ENCODE measurements at places on chromosomes 12 and 14.

GRCh38 chr12:70719672-70720420, 82.6 kb upstream of the PTPRB start:
- no peak for DNase-seq

DNA sequence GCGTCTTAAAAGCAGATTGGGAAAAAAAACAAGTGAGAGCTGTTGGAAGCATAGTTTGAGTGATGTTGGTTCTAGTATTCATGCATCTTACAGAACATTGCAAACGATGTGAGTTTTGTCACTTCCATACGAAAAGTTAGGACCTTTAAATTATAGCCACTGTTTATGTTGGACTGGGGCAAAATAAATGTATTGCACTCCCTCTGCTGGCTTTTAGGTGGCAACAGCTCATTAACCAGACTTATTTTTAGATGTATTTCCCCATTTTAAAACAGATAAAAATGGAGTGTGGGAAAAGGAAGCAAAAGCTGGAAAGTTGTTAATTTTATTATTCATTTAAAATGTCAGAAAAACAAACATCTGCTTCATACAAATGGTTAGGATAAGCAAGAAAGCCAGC, 111.9 kb downstream of the LGR5 start:
- no peak for DNase-seq

DNA sequence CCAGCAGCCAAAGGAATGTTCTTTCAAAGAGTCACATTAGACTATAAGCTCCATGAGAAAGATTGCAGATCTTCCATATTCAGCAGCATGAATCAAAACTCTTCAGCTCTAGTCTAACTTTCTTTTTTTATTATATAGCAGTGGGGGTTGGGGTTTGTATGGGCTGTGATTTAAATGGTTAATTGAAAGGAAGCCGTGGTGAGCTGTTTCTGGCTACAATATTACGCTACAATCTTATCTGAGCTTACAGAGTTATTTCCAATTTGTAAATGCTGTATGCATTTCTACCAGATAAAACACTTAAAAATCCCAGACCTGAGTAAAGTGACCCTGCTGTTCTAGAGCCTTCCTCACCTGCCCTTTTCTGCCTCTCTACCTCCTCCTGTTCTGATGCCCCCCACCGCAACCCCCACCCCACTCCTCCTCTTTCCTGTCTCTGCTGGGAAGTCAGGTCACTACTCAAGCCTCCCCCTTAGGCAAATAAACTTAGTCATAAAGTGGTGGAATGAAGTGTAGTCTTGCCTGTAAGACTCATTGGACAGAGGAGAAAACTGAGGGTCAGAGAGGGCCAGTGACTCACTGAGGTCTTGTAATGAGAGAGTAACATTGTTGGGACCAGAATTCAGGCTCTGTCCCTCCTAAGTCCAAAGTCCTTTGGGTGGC, 1089.5 kb downstream of the BCL11B start:
- no peak for DNase-seq

GRCh38 chr12:22248571-22249115, 85.9 kb downstream of the ST8SIA1 start:
- DNase-seq = no peak

- DNase-seq = no peak
Observed at GRCh38 chr14:79833781-79834180, 377.5 kb downstream of the DIO2 start.

DNA sequence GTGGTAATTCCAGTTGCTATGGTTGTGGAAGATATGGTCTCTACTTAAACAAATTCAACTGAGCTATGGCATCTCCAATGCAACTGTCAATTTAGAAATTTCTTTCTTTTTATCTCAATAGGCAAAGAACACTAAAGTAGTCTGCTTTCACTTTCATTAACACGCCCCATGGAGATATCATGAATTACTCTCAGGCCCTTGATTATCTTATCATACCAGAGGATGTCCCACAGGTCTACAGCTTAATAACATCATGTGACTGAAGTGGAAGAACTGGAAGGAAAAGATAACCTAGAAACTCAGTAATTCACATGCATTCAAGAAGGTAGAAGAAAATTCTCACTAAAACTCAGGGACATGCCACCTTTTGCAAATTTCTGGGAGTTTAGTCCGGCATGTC, 114.3 kb downstream of the FLRT2 start:
- DNase-seq = no peak

- no peak for DNase-seq
Observed at GRCh38 chr12:1325666-1326065, 268.7 kb downstream of the FBXL14 start.

GRCh38 chr14:73785834-73786635, 65.6 kb upstream of the PTGR2 start:
- DNase-seq = peak; percentile 36

Data from stimulated activated naive CD4-positive, alpha-beta T cell (primary cell).